ENCODE measurements at places on chromosomes 2 and 18.
A peak's percentile ranks its signal among the peaks of the same experiment; 100 is the strongest.

DNA sequence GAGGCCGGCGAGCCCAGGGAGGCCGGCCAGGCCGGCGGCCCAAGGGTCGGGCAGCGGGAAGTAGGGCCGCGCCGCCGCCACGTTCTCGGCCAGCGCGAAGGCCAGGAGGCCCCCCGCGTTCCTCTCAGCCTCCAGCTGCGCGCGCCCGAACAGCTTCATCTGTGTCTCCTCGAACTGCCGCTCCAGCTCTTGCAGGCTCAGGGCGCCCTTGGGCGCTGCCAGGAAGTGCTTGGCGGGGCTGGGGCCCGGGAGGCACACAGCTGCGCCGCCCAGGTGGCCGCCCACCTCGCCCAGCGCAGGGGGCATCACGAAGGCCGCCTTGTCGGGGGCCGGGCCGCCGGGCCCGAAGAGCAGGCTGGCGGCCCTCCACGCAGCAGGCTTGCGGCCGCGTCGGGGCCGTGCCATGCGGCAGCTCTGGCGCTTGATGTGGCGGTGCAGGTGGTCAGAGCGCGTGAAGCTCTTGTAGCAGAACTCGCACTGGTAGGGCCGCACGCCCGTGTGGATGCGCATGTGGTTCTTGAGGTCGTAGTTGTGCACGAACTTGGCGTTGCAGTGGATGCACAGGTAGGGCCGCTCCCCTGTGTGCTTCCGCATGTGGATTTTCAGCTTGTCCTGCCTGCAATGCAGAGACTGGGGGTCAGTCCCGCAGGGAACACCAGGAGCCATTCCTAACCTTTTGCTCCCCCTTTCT lies 99.0 kb upstream of the SMAD2 start:
- DNase-seq = no peak

DNA sequence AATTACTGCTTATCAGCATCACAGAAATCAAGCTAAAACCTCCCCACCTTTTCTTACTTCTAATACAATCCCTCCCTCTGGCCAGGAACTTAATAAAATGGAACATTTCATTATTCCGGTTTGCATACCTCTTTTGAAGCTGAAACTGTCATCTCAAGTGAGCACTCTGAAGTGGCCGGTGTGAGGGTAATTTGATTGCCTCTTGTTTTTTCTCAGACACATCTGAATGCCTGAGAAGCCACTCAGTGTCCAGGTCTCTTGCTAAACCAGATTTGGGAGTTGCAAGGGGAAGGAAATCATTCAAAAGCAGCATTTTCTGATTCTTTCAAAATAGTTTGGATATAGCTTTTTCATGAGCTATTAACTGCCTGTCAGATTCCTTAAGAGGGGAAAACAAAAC lies 190.3 kb downstream of the C1D start:
- no peak for DNase-seq

- no peak for DNase-seq
Observed at GRCh38 chr18:68035774-68036522, 519.4 kb upstream of the DSEL start.

GRCh38 chr18:55844382-55844781 lies 256.4 kb upstream of the TCF4 start:
- no peak for DNase-seq

GRCh38 chr2:174553811-174554493 lies 43.7 kb downstream of the WIPF1 start:
- no peak for DNase-seq

DNA sequence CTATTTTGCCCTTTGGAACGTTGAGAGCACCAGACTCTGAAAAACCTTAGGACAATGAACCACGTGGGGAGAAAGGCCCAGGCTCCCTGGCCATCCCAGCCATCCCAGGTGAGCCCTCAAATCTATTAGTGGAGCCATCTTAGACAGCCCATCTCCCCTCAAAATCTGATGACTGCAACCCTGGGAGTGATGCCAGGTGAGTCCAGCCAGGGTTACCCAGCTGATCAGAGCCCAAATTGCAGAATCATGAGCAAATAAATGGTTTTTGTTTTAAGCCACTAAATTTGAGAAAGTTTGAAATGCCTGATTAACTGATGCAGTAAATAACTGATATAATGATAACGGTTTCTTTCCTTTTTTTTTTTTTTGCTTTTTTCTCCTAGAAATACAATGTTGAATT lies 242.4 kb downstream of the GCA start:
- DNase-seq = no peak

DNA sequence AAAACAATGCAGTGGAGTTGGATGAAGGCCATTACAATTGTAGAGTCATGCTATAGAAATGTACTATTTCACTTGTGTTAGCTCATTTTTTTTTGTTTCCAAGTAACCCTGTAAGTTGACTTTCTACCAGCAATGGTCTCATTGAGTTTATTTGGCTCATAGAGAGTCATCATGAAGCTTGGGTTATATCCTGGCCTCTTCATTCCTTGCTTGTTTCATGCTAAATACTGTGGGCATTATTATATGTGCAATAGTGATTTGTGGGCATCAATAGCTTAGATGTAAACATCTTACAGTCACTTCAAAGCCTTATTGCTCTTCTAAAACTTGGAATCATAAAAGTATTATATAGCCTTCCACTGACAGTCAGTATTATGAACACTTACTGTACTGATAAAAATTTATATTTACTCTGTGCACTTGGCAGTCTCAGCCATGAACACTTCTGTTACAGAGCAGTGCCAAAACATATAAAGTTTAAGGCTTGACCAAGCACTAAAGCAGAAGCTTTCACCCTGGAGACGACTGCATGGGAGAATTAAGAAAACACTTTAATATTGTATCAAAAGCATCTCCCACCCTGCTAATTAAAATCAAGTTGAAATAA lies 751.2 kb downstream of the SATB2 start:
- peak; percentile 30 for DNase-seq

DNA sequence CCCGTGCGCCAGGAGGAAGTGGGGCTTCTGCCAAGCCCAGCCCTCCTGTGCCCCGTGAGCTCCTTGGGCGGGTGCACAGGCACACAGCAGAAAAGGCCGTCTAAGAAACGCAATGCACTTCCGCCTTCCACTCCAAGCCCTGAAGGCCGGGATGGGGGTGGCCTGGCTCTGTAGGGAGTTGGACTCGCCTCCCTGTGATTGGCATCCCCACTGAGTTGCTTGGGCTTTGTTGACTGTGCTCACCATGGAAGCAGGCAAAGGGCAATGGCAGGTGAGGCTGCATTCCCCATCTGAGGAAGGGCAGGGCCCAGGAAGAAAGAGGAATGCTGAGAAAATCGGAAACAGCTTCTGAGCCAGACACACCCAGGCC lies 66.8 kb downstream of the CRACDL start:
- DNase-seq = peak; percentile 88

GRCh38 chr2:236986524-236987330 lies 99.0 kb upstream of the COPS8 start:
- DNase-seq = peak; percentile 96

DNA sequence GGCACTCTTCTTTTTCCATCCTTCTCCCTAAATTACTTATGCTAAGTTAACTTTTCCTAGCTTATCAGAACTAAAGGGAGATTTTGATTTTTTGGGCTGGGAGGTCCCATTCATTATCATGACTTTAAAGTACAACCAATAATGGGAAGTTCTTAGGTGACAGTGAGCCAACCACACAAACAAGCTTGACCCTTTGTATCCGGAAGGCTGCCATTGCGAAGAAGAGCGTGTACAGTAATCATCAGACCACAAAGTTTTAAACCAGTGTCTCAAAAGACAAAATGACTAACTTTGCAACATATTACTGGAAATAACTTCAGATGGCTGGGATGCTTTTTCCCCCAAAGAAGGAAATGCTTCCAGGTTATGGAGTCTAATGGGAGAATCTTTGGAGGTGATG lies 298.1 kb downstream of the TGIF1 start:
- no peak for DNase-seq

DNA sequence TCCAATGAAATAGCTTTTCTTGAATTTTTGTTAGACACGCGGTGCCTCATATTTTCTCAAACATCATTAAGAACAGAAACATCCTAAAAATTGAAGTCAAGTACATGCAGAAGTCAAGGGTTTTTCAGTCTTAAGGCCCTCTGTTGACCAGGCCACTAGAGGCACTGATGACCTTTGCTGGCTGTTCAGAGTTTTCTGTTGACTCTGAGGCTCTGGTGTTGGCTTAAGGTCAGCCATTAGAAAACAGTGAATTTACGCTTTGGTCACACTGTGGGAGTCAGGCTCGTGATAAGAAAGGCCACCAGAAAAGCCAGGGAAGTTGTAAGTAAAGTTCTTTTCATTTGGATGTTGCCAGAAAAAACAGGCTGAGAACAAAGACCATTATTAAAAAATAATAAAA lies 5.8 kb upstream of the UPP2 start:
- DNase-seq = no peak

DNA sequence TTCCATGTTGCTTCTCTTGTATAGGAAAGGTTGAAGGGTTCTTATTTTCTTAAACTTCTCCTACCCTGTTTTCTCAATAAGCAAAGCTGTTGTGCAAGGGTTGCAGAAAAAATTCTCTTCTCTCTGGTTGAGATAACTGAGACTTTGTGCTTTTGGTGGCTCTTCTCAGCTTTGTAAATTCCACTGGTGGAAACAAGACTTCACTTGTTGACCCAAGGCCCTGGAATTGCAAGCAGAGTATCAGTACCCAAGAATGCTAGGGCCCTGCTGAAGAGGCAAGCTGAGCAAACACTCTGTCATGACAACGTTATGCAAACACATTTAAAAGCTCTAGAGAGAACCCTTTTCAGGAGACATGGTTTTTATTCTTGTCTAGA lies 294.7 kb upstream of the EPAS1 start:
- no peak for DNase-seq

- no peak for DNase-seq
Observed at GRCh38 chr2:219628235-219628985, 980 bp downstream of the SLC4A3 start.

DNA sequence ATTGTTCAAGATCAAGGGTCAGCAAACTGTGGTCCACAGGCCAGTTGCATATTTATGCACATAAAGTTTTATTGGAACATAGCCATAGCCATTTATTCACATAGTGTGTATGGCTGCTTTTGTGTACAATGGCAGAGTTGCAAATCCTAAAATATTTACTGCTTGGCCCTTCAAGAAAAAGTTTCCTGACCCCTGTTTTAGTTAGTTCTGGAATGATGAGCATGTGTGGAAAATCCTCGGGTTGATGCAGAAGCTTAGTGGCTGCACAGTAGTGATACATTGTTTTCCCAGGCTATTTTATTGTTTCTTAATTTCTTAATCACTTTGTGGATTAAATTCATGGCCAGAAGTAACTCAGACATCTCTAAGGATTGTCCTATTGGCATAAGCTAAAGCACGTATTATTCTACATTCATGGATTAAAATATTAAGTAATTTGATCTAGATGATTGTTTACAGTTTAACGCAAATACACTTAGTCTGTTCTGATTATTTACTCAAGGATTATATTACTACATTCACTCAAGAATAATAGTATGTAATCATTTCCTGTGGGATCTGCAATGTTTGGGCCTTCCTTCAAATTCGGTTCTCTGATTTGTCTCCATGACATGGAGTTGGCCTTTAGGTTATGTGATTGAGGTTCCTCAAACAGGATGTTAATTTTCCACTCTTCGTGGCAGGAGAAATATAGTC lies 165.5 kb downstream of the TMEM247 start:
- peak; percentile 17 for DNase-seq

- no peak for DNase-seq
Observed at GRCh38 chr2:156539086-156539860, 103.1 kb downstream of the GPD2 start.

DNA sequence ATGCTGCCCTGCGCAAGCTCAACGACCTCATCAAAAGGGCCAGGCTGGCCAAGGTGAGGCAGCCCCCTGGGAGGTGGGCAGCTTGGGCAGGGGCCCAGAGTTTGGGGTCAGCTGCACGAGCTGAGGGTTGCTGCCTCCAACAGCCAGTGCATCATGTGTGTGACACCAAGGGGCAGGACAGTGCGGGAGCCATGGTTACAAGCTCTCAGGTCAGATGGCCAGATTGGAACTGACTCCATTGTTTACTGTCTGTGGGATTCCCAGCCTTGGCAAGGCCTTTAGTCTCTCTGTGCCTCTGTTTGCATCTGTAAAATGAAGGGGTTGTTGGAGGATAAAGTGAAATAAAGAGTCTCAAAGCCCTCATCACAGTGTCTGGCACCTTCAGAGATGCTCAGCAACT lies 26.9 kb downstream of the EHD3 start:
- no peak for DNase-seq

DNA sequence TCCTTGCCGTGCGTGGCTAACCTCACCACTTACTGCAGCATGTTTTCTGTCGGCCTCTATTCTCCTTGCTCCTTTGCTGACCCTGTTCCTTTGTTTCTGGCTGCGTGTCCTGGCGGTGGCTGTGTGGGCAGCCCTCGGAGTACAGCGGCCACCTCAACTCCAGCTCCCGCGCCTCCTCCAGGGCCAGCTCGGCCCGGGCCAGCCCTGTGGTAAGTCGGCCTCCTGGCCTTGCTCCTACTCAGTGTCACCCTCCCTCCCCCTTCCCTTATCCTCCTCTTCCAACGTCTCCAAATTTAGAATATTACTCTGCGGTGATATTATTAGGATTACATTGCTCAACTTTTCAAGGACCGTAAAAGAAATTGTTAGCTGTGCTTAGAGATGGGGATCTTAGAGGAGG lies 59.5 kb upstream of the RBM44 start:
- no peak for DNase-seq

GRCh38 chr2:46153996-46154753 lies 143.0 kb upstream of the EPAS1 start:
- no peak for DNase-seq

DNA sequence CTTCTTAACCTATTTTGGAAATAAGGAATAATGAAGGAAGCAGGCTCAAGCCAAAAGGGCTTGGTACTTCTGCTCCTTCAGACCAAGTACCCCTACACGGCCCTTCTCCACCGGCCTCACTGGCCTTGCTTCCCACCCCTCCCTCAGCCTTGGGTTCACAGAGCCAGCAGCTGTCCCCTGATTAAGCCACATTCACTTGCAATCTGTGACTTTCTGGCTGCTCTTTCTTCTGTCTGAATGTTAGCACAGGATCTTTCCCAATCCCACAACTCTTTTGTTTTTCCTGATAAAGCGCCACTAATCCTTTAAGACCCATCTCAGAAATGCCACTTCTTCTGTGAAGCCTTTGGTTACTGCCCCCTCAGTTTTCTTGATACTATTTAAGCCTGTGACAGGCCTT lies 52.4 kb downstream of the REEP1 start:
- DNase-seq = no peak

- no peak for DNase-seq
Observed at GRCh38 chr2:113806217-113806913, 49.9 kb upstream of the SLC35F5 start.

DNA sequence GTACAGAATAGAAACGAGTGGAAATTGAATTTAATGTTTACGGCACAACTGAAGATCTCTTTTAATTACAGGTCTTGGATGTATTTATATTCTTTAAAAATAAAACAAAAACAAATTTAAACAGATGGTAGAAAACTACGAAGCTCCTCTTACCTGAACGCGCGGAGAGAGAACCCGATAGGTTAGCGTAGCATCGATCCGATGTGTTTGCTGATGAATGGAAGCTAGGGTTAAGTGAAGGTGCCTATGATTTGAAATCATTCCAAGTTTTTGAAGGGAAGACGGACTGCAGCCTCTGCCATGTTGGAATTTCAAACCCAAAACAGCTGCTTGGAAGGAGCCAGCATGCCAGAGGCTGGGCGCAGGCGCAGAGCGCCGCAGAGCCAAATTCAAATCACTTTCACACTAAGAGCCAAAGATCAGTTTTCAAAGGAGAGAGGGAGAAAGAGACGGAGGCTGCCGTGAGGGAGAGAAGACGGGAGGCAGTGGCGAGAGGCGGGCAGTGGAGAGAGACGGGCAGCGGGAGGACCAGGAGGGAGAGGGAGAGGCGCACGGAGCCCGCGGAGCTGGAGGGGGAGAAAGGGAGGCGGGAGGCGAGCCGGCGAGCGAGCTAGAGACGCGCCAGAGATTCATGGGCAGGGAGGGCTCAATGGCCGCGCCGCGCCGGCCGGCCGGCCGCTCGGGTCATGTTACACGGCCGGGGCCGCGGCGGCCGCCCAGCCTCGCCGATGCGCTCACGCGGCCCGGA lies at the start of gene FIGN:
Gene FIGN (minus strand): TSS at position 324 of the 748 bp plus-strand sequence. CDS start 1,081 bp downstream, outside the sequence.
- DNase-seq = peak; percentile 72

All from NCI-H1105 treated with DMSO at 0.1 percent for 48 hours (cell line).